ENCODE measurements at places on chromosomes 2 and 18.

GRCh38 chr2:230254152-230254881 lies 28.8 kb downstream of the SP140 start:
- peaks cover 29% of the 10 kb centered on the region for H3K36me3 ChIP-seq
- DNase-seq, result peak; percentile 58
- peaks cover 12% of the 10 kb centered on the region for H3K4me1 ChIP-seq
- no peak overlapping the region for H3K27ac ChIP-seq

- no peaks in the 10 kb centered on the region for H3K36me3 ChIP-seq
- no peak overlapping the region for H3K27ac ChIP-seq
- H3K4me3 ChIP-seq, result no peak overlapping the region
- H3K27me3 ChIP-seq, result no peaks in the 10 kb centered on the region
Measured at GRCh38 chr2:172336681-172337080, 90.7 kb upstream of the ITGA6 start.

- H3K36me3 ChIP-seq, result no peaks in the 10 kb centered on the region
- H3K27me3 ChIP-seq, result no peaks in the 10 kb centered on the region
- H3K27ac ChIP-seq, result no peak overlapping the region
Measured at GRCh38 chr2:21515903-21516302, 392.1 kb downstream of the TDRD15 start.

GRCh38 chr2:64919261-64919660 lies 69.9 kb upstream of the SLC1A4 start:
- no peak overlapping the region for H3K4me3 ChIP-seq
- peaks cover 28% of the 10 kb centered on the region for H3K4me1 ChIP-seq
- no peaks in the 10 kb centered on the region for H3K36me3 ChIP-seq

GRCh38 chr2:71190656-71191569 lies 36.0 kb downstream of the PAIP2B start:
- DNase-seq, result peak; percentile 7
- H3K4me1 ChIP-seq, result no peaks in the 10 kb centered on the region
- H3K27me3 ChIP-seq, result no peaks in the 10 kb centered on the region
- no peaks in the 10 kb centered on the region for H3K36me3 ChIP-seq

GRCh38 chr18:55106906-55107305 lies 147.6 kb upstream of the CCDC68 start:
- no peaks in the 10 kb centered on the region for H3K27me3 ChIP-seq
- DNase-seq, result no peak
- no peaks in the 10 kb centered on the region for H3K4me1 ChIP-seq
- H3K27ac ChIP-seq, result peak overlapping the region; percentile 33
- H3K4me3 ChIP-seq, result no peak overlapping the region
- no peaks in the 10 kb centered on the region for H3K36me3 ChIP-seq

DNA sequence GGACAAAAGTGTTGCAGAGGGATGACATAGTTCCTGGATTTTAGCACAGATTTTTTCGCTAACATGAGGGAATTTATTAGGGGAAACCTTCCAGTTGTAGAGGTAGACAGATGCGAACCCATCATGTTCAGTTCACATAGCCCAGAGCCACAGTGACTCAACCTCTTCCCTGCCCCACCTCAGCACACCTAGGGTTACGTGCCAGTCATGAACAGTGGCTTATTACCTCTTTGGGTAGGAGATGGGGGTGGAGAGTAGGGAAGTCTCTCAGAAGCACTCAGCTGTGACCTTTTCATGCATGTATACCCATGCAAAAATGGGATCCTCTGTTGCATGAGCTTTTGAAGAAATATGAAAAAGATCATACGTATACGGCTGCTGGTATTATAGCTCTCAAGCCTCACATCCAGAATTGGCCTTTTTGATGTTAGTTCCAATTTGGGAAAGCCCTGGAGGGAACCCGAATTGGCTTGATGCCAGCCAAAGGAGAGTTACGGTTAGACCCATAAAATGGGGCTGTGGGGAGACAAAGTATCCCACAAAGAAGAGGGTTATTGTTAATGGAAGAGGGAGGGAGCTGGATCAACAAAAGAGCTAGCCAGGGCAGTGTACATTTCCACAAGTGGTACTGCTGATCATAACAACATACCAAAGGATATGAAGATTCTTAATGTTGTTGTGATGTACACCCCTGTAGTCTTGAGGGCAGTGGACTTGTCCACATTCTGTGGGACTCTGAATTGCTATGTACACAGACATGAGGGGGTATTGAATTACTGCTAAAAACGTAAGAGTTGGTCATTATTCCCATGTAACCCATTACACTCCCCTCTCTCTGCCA lies 4.9 kb downstream of the TANC1 start:
- no peaks in the 10 kb centered on the region for H3K36me3 ChIP-seq
- peaks cover 13% of the 10 kb centered on the region for H3K27me3 ChIP-seq
- H3K4me3 ChIP-seq, result no peak overlapping the region
- H3K4me1 ChIP-seq, result peaks cover 16% of the 10 kb centered on the region
- H3K27ac ChIP-seq, result no peak overlapping the region
- no peak for DNase-seq

DNA sequence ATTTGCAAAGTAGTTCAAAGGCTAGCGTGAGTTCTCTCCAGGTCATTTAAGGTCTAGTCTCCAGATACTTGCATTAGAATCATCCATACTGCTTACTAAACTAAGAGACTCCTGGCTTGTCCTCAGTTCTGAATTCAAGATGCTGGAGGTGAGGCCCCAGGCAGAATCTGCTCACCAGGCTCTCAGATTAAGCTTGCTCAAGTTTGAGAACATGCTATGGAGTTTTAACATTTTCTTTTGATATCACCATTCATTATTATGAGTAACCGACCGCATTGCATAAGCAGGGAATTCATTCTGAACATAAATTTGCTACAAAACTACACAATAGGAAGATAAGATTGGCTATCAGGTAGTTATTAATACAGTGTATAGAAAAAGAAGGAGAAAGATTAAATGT lies 409.7 kb upstream of the FANCL start:
- no peak overlapping the region for H3K4me3 ChIP-seq
- no peaks in the 10 kb centered on the region for H3K27me3 ChIP-seq
- H3K27ac ChIP-seq, result no peak overlapping the region
- no peaks in the 10 kb centered on the region for H3K4me1 ChIP-seq
- DNase-seq, result no peak

DNA sequence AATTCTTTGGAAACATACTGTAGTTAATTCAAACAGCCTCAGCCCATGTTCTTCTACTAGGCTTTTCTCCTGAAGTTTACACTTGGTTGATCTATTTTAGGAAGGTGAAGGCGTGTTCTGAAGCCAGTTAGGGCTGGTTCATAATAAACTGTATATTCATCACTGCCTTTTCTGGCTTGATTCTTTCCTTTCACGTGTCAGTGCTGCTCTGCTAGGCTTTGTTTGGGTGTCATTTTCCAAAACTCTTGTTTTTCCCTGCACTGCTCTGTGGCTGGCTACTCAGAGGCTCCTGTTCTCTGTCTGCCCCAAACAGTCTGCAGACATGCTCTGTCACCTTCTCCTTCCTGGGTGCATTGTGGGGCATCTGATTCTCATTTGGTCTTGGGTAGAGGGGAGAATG lies 136.1 kb downstream of the PARD3B start:
- no peak for DNase-seq
- H3K27me3 ChIP-seq, result no peaks in the 10 kb centered on the region
- no peak overlapping the region for H3K4me3 ChIP-seq
- H3K4me1 ChIP-seq, result no peaks in the 10 kb centered on the region
- no peaks in the 10 kb centered on the region for H3K36me3 ChIP-seq
- H3K27ac ChIP-seq, result no peak overlapping the region

GRCh38 chr2:212052412-212053159 lies 486.0 kb downstream of the ERBB4 start:
- no peaks in the 10 kb centered on the region for H3K36me3 ChIP-seq
- no peaks in the 10 kb centered on the region for H3K27me3 ChIP-seq
- H3K4me3 ChIP-seq, result no peak overlapping the region
- DNase-seq, result no peak

DNA sequence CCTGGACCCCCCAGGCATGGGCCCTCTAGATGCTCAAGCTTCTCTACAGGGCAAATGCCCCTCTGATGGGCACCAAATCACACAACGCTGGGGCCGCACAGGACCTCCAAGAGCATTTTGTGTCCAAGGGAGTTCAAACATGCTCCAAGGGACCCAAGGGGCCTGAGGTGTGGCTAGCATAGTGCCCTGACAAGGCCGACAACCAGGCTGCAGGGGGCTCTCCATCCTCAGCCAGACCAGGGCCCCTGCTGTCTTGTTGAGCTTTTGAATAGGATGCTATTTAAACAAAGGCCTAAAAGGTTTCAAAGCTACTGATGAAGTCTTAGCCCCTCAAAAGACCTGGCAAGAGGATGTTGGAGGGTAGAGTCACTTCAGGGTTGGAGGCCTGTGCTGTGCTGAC lies 33.1 kb downstream of the EN1 start:
- no peaks in the 10 kb centered on the region for H3K36me3 ChIP-seq
- H3K4me3 ChIP-seq, result no peak overlapping the region
- no peak overlapping the region for H3K27ac ChIP-seq
- no peak for DNase-seq
- no peaks in the 10 kb centered on the region for H3K4me1 ChIP-seq
- peaks cover 4% of the 10 kb centered on the region for H3K27me3 ChIP-seq

DNA sequence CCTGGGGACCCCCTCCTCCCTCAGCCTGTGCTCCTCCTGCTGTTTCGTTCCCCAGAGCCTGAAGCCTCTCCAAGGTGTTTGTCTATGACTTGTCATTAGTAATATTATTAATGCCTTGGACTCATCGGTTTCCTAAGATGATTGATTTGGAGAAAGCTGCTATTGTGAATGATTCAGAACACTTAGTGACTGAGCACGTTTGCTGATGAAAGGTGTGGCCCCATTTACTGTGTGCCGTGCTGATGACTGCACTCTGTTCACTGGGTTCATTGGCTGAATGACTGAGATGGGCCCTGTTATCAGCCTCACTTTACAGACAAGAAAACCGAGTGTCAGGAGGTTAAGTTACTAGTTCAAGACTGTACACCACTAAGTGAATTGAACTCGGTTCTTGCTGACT lies 111.4 kb downstream of the SPP2 start:
- no peak overlapping the region for H3K27ac ChIP-seq
- no peak overlapping the region for H3K4me3 ChIP-seq
- H3K4me1 ChIP-seq, result peaks cover 17% of the 10 kb centered on the region
- no peaks in the 10 kb centered on the region for H3K36me3 ChIP-seq
- H3K27me3 ChIP-seq, result no peaks in the 10 kb centered on the region

- H3K4me1 ChIP-seq, result no peaks in the 10 kb centered on the region
- H3K36me3 ChIP-seq, result no peaks in the 10 kb centered on the region
- no peak overlapping the region for H3K4me3 ChIP-seq
- H3K27me3 ChIP-seq, result no peaks in the 10 kb centered on the region
- H3K27ac ChIP-seq, result no peak overlapping the region
Measured at GRCh38 chr2:55302241-55302640, 33.2 kb upstream of the MTIF2 start.

DNA sequence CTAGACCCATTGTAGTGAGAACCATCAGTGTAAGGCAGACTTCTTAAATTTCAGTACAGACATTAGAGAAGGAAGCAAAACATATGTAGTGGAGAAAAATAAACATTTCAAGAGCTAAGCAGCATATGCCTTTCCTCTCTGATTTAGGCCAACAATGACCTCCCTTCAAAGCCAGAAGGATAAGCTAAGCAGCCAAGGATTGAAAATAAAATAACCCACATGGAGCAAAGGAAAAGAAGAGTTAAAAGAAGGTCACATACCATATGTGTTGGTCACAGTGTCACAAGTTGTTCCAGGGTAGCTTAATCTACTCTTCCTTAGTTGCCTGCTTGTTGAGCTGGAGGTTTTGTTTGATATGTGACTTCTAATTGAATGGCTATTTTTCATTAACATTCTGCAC lies 15.6 kb upstream of the LAMA1 start:
- H3K36me3 ChIP-seq, result no peaks in the 10 kb centered on the region
- no peaks in the 10 kb centered on the region for H3K27me3 ChIP-seq
- H3K4me1 ChIP-seq, result no peaks in the 10 kb centered on the region
- no peak overlapping the region for H3K4me3 ChIP-seq

GRCh38 chr2:25251071-25251421 lies 82.7 kb upstream of the POMC start:
- peak overlapping the region; percentile 71 for H3K4me3 ChIP-seq
- H3K27me3 ChIP-seq, result no peaks in the 10 kb centered on the region
- H3K4me1 ChIP-seq, result peaks cover 24% of the 10 kb centered on the region
- DNase-seq, result no peak
- no peak overlapping the region for H3K27ac ChIP-seq

- no peaks in the 10 kb centered on the region for H3K36me3 ChIP-seq
- no peak for DNase-seq
- H3K27ac ChIP-seq, result no peak overlapping the region
- H3K27me3 ChIP-seq, result no peaks in the 10 kb centered on the region
- H3K4me3 ChIP-seq, result no peak overlapping the region
- peaks cover 12% of the 10 kb centered on the region for H3K4me1 ChIP-seq
Measured at GRCh38 chr2:128520791-128521190, 202.1 kb upstream of the HS6ST1 start.

- H3K4me3 ChIP-seq, result no peak overlapping the region
- DNase-seq, result no peak
- H3K4me1 ChIP-seq, result no peaks in the 10 kb centered on the region
- H3K27ac ChIP-seq, result no peak overlapping the region
- no peaks in the 10 kb centered on the region for H3K36me3 ChIP-seq
Measured at GRCh38 chr2:118987886-118988285, 45.9 kb downstream of the MARCO start.

GRCh38 chr2:221492636-221493035 lies 79.5 kb downstream of the EPHA4 start:
- H3K4me3 ChIP-seq, result no peak overlapping the region
- no peaks in the 10 kb centered on the region for H3K4me1 ChIP-seq
- H3K27ac ChIP-seq, result no peak overlapping the region
- DNase-seq, result no peak

GRCh38 chr2:60534892-60535684 lies 18.4 kb downstream of the BCL11A start:
- H3K27me3 ChIP-seq, result peaks cover 3% of the 10 kb centered on the region
- H3K4me3 ChIP-seq, result no peak overlapping the region
- H3K4me1 ChIP-seq, result peaks cover 12% of the 10 kb centered on the region
- H3K27ac ChIP-seq, result no peak overlapping the region

GRCh38 chr2:190800528-190800927 lies 80.1 kb upstream of the GLS start:
- H3K4me3 ChIP-seq, result no peak overlapping the region
- H3K27ac ChIP-seq, result no peak overlapping the region
- H3K27me3 ChIP-seq, result no peaks in the 10 kb centered on the region
- no peaks in the 10 kb centered on the region for H3K36me3 ChIP-seq

DNA sequence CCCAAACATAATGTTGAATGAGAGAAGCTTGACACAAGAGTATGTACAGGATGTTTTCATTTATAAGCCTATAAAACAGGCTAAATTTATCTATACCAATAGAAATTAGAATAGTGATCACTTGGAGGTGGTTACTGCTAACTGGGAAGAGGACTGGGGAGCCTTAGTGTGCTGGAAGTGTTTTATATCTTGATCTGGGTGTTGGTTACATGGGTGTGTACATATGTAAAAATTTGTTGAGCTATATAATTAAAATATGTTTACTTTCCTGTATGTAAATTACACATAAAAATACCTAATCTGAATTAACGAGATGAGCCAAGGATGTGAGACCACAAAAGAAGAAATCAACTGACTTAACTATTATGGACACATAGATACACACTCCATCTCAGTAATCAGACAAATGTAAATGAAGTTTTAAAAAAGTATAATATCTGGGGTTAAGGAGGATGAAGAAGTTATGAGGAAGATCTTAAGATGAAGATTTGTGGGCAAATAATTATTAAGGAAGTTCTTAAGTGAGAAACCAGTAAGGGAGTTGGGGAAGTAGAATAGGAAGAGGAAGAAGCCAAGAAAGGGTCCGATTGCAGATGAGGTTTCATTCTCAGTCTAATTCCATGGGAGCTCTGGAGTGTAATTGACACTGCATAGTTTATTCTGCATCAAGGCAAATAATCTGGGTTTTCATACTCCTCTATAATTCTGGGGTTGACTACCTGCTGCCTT lies 32.3 kb upstream of the NABP1 start:
- no peak overlapping the region for H3K27ac ChIP-seq
- H3K4me1 ChIP-seq, result no peaks in the 10 kb centered on the region
- no peaks in the 10 kb centered on the region for H3K36me3 ChIP-seq
- no peak for DNase-seq
- no peaks in the 10 kb centered on the region for H3K27me3 ChIP-seq
- no peak overlapping the region for H3K4me3 ChIP-seq
